ENCODE measurements at places on chromosomes 4 and X.

DNA sequence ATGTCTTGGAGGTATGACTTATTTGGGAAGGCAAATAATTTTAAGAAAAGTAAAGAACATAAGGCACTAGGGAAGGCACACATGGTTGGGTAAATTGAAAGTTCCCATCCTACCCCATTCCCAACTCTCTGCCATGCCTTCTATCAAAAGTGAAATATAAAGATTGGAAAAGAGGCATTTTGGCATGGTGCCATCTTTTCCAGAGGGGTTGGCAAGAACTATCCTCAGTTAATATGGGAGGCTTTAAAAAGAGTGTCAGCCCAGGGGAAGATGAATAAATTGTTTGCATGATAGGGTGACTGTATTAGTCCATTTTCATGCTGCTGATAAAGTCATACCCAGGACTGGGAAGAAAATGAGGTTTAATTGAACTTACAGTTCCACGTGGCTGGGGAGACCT, 150.8 kb upstream of the BOD1L1 start:
- no peak for DNase-seq

- no peak for DNase-seq
Measured at GRCh38 chr4:109675181-109675580, 28.1 kb downstream of the CASP6 start.

- no peak for DNase-seq
Measured at GRCh38 chrX:154809939-154810665, 4.8 kb upstream of the MPP1 start.

GRCh38 chrX:12819222-12819621, 28.0 kb downstream of the PRPS2 start:
- DNase-seq: no peak

GRCh38 chr4:118353534-118354030, 779 bp upstream of the PRSS12 start:
- no peak for DNase-seq

Measured in right forelimb (tissue), 1 donor.